ENCODE measurements at places on chromosomes 1 and 21.

GRCh38 chr1:113128116-113128515 is 55.1 kb downstream of the LRIG2 start:
- DNase-seq, result no peak

DNA sequence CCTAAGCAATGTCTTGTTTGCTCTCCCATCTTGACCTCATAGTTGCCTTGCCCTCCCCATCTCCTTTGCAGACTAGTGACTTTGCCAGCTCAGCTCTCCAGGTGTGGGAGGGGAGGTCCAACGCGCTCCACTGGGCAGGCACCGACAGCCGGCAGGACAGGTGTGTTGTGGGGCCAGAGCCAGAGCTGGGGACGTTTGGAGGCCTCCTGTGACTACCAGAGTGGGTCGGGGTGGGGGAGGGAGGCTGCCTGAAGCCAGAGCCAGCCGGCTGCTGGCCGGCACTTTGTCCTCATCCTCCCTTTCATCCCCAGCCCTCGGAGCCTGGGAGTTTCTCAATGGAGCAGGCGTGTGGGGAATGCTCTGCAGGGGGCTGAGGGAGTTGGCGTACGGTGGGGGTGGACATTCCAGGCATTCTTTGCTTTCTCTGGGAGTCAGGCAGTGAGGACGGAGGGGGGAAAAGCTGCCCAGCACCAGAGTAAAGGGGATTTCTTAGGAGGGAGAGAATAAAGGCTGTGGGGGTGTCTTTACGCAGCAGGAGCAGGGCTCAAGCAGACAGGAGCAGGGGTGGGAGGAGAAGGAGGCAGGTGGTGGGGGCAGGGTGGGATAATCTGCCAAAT is 20.2 kb downstream of the NUAK2 start:
- DNase-seq, result peak; percentile 61

DNA sequence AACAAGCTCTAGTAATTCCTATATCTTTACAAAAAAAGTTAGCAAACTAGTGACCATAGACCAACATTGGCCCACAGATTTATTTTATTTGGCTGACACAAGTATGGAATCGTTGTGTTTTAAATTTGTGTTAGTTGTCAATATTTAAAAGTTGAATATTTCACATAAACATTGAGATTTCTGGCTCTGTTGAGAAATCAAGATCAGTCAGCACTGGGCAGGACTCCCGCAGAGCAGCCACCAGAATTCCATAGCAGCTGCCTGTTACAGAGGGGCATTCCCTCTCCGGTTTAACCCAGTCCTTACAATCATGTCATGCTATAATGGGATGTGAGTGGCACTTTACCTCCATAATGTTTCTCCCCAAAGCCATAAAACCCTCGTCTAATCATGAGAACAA is 79.2 kb upstream of the NRIP1 start:
- DNase-seq, result no peak

DNA sequence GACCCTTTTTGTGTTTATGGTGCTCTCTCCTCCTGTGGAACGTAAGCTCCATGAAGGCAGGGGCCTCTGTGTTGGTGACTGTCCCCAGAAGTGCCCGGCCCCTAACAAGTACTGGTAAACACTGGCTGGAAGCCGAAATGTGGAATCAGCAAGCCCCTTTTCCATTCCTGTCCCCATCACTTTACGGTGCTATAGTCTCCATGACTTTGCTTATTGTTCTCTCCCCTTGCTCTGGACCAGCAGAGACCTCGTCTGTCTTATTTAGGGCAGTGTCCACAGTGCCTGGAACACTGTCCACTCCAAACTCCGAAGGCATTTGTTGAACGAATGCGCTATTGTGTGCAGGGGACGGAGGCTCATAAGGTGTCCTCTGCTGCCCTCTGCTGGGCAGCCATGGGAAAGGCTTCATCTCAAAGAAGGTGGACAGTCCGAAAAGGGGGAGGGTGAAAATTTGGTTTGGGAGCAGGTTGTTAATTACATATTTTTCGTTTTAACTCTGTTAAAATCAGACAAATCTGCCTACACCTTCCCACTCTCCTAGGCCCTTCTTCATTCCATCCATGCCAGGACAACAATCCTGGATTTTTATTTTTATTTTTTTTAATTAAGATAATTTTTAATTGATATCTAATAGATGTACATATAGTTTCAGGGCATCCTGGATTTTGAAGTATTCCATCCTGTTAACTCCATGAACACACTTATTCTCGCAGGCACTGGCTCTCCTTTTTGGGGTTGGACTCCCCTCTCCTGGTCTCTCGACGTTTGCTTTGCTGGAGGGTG is 115.6 kb downstream of the PGBD5 start:
- DNase-seq, result peak; percentile 32

DNA sequence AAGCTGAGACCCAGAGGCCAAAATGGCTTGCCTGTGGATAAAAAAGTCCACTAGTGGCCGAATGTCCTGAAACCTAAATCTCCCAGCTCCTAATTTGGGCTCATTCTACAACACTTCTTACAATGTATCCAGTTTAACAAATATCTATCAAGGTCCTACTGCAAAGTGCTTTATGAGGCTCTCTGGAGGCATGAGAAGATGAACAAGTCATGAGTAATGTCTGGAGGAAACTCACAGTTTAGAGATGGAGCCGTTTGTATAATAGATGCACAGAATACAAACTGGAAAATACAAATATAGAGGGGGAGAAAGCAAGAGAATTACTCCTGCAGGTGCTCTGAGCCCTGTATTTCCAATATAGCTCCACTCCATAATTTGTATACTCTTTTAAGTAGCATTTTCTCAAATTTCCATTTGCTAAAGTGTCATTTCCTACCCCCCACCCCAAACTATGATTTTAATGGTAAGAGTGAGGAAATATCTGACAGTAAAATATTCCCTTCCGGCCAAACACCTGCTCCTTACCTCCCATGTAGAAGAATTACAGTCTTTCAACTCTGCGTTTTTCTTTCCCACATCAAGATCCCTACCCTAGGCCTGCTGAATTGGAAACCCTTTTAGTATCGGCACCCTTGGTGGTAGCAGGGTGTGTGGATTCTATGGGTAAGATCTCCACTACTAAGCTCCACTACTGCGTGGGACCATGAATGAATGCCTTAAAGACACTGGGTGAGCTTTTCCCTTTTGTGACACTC is 3.3 kb upstream of the ADAMTS5 start:
- no peak for DNase-seq

DNA sequence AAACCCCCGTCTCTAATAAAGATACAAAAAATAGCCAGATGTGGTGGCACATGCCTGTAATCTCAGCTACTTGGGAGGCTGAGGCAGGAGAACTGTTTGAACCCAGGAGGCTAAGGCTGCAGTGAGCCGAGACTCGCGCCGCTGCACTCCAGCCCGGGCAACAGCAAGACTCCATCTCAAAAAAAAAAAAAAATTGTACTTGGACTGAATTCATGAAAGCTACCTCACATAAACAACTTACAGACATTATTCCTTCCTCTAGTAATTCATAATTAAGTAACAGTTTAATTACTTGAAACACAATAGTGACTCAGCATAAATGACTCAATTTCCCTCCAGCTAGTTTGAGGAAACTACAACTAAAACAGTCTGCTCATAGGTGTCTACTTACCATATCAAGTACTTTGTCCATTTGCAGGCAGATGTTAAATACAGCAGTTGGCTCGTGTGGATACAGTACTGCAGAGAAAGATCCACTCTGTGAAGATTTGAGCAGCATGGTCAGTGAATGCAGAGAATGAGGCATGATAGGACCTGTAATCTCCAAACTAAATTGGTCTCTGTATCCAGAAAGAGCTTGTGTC is 9.4 kb downstream of the DONSON start:
- no peak for DNase-seq

GRCh38 chr21:41927727-41928409 is 25.9 kb downstream of the C2CD2 start:
- DNase-seq, result no peak

DNA sequence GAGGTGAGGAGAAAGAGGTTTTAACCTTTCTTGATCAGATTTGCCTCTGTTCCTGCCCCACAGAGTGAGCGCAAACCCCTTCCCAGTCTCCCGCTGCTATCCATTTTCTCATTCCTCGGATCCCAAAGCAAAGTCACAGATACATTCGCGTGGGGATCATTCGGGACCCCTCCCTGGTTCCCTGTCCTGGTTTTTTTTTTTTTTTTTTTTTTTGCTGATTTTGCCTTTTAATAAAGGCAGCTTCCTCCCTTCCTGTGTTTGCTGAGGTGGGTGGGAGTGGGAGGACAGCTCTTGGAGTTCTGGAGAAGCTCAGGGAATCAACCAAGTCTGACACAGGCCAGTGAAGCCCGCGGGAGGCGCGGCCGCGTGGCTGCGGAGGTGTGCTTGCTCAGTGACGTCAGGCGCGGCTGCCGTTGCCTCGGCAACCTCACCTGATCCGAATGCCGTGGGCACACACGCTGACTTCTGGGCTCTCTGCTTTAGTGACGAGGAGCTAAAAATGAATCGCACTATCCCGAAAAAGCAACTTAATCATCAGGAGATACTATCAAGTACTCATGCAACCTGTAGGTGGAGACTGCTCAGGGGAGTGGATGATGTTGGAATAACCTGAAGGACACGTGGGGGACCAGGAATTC is 106.4 kb downstream of the TBX19 start:
- no peak for DNase-seq

- no peak for DNase-seq
Measured at GRCh38 chr1:10529765-10530164, 55.0 kb downstream of the PEX14 start.

DNA sequence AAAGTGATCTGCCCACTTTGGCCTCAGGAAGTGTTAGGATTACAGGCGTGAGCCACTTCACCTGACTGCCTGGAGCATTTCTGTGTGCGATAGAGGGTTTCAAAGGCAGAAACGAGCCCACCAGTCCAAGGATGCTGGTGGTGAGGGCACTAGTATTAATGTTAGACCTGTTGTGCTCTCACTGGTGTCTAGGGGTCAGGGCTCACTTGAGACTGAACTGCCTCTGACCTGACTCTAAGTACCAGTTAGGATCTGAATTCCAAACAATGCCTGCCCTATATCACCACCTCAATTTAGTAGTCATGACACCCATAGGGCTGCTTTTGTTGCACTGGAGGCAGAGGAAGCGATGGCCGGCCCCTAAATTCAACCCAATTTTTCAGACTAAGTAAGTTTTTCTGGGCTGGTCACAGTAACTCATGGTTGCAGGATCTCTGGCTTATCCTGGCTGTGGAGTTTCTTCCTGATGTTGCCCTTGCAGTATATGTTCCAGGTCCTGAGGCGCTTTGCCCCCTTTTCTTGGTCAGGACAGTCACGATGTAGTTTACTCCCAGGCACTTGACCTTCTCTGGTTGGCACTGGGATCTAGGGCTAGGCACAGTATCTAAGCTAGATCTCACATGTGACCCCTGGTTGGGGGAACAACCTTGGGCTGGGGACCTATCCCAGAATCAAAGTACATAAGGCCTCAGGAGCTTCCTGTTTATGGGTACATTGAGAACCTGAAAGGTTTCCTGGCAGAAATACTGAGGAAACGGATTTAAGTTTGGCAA is 4.5 kb downstream of the CCDC17 start:
- no peak for DNase-seq

DNA sequence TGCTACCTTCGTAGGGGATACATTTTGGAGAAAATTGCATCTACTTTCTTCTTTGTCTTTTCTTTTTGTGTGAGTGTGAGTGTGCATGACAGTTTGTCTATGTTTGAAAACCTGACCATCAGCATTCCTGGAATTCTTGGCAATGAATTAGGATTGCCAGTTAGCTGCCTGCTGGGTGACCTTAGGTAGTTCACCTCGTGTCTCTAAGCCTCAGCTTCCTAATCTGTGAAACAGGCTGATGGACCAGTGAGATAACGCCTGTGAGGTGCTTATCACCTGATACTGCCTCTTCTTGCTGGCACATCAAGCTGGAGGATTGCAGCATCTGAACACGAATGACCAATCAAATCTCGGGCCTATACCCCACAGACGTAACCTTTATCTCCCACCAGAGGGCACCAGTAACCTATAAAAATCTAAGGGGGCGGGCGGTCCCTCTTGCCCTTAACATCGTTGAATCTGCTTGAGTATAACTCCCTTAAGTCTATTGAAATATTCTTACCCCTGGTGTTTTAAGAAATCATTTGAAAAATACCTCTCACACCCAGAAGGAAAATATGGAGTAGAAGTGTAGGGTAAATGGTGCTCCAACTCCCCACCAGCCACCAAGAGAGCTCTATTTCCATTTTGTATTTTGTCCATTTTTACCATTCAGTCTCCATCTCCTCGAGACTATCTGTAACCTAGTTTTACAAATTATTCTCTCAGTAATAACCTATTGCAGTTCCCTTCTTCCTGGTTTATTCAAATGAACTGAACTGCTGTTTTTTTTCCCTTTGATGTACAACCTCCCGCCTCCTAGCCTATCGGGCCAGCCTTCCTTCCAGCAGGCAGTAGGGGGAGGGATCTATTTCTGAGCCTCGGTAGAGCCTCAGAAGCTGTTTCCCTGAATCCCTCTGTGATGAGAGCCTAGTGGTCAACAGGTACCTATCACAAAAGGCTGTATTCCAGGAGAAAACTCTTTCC is 49.7 kb downstream of the MDM4 start:
- peak; percentile 8 for DNase-seq

DNA sequence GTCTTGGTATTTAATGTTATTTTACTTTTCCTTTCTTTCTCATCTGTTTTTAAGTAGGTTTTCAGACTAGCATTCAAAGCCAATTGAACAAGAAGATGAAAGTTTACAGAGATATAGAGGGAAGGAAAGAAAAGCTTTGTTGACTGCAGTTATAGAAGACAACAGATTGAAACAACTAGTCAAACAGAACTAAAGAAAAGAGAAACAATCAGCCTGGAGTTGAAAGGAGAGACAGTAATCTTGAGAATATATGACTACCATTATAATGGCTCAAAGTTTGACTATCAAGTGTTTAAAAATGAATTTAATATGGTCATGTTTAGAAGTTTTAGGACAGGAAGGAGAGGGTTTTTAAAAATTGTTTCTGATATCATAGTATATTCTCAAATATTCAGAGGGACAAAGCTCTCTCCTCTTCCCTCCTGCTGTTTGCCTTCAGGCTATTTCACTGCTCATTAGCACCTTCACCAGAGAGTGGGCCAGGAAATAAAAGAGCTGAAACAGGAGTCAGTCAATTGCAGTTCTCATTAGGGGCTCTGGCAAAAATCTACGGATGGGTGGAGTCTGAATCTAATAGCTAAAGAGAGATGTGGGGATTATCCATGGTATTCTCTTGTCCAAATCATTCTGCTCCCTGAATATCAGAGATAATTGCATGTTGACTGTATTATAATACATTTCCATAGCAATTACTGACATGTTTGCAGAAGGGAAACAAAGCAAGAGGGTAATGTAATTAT is 577.8 kb downstream of the BRINP3 start:
- no peak for DNase-seq

DNA sequence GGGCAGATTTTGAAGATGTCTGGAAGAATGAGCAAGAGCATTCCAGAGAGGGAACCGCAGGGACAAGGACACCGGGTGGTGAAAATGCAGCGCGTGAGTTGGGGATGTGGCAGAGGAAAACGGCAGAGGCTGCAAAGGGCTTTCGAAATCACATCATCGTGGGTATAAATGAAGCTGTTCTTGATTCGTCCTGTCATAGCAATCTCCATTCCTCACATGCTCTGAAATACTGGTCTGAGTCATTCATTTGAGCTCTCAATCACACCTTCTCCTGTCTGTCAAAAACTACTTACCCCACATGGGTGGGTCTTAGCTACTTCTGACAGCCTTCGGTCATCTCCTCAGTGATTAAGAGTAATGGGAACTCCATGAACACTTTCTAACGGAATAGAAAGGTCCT is 81.5 kb downstream of the ERG start:
- no peak for DNase-seq

GRCh38 chr1:104463126-104463697 is 713.5 kb downstream of the AMY1C start:
- no peak for DNase-seq
